IPS-NIHi11 (cell line): ENCODE measurements at places on chromosomes 7 and 10.

DNA sequence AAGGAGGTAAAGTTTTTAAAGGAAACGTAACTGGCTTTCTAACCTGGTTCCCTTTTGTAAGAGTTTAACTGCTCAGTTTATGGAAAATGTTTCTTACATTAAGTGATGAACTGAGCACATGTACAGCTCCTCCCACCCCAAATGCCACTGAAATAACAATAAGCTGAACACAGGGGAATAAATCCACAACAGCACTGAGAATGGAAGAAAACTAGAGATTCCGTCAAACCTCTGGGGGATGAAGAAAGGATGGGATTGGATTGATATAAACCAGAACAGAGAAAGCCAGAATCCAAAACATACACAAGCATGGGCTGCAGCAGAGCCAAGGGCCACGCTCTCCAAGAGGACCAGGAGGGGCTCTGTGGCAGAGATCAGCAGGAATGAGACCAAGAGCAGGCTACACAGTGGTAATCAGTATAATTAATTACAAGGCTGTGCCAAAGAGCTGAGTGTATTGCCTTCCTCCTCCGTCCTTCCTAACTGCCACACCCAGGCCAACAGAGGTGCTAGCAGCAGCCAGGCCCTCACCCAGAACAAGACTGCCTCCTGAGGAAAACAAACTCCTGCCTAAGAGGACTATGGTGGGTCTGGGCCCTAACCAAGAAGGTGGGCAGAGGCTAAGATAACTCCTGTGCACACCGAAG is 73.9 kb downstream of the KIAA1549 start:
- no peak for DNase-seq

GRCh38 chr7:23607130-23607529 is 9.9 kb downstream of the CCDC126 start:
- DNase-seq: no peak

- DNase-seq: peak; percentile 4
Measured at GRCh38 chr10:43361547-43362190, 9.8 kb upstream of the FXYD4 start.

GRCh38 chr7:77529279-77529678 is 7.8 kb upstream of the PTPN12 start:
- DNase-seq: no peak
